CD4-positive, alpha-beta T cell treated with Interleukin-17A for 1 hour (primary cell): ENCODE measurements at places on chromosomes 11 and 22.

GRCh38 chr11:86940122-86940777, 14.9 kb downstream of the FZD4 start:
- no peak for DNase-seq

DNA sequence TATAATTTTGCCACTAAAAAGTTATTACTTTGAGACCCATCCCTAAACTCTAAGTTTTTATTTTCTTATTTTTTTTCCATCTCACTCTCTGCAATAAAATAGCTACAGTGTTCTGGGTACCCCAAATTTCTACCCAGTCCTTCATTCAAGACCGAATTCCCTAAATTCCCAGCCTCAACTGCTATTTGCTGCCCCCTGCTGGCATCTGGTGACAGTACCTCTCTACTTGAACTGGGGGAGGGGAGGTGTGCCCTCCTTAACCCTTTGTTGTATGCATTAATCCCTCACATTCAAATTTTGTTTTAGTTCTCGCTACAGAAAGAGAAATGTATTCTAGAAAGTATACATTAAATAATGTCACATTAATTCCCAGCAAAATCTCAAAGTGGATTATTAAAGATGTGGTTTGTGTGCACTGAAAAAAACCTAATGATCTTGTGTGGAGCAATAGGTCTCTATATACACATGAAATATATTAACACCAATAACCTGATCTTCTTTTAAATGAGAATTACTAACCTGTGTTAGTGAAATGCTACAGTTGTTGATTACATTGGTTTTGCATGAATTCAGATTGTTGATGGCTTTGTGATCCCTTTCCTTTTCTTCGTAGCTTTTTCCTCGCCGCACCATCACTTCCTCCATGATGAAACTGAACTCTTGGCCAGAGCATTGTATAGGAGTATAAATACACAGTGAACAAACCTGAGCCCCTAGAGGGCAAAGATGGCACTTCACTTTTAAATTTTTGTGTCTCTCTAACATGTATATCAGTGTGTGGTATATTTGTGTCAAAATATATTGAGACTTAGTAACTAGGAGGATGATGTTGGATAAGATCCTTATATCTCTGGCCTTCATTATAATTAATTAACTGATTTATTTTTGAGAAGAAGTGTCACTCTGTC, 590.0 kb downstream of the METTL15 start:
- DNase-seq = no peak

GRCh38 chr22:22822106-22822505, 65.5 kb upstream of the IGLL5 start:
- no peak for DNase-seq

DNA sequence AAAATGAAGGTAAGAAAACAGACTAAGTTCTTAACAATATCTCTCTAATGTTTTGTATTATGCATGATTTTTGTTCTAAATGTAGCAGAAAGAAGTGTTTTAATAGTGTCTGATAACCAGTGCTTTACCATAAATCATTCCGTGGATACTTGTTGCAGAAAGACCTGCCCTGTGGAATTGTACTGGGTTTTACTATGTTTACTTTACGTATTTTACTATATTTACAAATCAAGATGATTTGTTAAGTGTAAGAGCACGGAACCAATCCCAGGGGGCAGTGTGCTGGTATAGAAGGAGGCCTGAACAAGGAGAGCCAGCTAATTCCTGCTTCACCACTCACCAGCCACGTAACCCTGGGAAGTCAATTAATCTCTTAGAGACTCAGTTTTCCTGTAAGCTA, 1.4 kb downstream of the HTR3B start:
- DNase-seq = no peak

- DNase-seq = no peak
Observed at GRCh38 chr11:16841984-16842383, 103.5 kb downstream of the C11orf58 start.

DNA sequence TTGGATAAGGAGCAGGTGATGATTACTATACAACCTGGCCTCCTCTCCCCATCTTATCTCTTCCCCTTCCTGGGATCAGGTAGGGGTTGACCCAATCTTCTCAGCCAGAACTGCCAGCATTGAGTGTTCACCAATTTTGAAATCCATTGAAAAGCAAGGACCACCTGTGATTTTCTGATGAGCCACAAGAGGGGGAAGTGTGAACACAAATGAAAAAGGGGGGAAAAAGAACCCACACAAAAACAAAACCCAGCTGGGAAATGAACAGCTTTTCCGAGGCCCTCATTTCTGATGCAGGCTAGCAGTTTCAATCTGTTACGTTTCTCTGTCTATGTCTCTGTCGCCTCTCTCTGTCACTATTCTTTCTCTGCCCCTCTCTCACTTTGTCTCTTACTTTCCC, 161.9 kb downstream of the INSC start:
- no peak for DNase-seq

DNA sequence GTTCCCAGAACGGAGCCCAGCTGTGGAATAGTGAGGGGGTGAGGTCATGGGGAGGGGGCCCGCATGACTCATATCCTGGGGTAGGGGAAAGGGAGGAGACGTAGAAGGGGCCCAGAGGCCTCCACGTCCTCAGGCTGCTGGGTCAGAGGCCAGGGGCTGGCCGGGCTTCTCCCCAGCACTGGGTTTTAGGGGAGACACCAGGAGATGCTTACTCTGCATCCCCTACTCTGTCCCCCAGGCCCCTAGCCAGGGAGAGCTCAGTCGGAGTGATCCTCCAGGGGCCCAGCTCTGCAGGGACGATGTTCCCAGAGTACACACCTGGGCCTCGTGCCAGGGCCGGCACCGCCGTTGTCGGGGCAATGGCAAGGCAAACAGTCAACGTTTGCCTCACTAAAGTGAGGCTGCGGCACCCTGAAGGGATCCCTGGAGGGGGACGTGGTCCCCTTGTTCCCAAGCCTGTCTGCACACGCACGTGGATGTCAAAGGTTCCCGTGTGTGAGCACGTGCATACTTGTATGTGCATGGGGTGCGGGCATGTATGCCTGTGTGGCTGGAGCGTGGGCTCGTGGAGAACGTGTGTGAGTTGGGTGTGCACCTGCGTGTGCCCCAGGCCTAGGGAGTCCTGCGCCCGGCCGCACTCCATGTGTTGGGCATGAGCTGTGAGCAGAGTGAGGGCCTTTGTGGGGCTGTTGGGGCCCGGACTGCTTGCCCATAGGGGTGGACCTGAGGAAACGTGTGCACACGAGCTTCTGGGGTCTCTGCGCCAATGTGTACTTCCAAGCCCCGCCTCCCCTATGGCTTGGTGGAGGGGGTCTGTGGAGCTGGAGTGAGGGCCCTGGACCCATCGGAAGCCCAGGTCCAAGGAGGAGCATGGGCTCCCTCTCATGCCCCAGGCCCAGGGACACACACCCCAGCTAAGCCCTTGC, 14.2 kb downstream of the PRR33 start:
- no peak for DNase-seq

DNA sequence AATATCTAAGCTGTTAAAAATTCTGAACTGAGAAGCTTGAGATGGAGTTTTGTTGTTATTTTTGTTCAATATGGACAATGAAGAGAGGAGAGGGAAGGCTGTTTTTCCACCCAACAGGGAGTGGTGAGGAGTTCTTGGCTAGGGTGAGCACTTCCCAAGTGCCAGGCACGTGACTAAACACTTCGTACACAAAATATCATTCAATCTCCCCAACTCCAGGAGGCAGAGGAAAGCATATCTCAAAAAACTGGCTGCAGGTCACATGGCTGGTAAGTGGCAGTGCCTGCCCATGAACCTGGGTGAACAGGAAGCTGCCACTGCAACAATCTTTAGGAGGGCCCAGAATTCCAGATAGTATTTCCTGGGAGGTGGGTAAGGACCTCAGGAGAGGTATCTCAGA, 11.6 kb downstream of the ELF5 start:
- no peak for DNase-seq

DNA sequence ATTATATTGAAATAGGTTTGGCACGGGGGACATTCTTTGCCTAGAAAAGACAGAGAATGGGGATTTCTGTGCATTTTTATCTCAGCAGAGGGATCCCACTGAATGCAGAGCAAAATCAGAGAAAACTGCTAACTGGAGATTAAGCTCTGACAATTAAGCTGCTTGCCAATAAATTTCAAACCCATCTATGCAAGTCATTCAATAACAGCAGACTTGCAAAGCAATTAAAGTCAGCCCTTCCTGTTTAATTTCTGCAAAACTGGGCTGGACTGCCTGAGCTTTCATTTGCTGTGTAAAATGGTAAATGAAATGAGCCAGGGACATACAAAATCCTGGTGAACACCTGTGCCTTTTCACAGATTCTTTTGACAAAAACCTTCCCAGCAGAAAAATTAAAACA, 1273.9 kb upstream of the CNTN5 start:
- no peak for DNase-seq

DNA sequence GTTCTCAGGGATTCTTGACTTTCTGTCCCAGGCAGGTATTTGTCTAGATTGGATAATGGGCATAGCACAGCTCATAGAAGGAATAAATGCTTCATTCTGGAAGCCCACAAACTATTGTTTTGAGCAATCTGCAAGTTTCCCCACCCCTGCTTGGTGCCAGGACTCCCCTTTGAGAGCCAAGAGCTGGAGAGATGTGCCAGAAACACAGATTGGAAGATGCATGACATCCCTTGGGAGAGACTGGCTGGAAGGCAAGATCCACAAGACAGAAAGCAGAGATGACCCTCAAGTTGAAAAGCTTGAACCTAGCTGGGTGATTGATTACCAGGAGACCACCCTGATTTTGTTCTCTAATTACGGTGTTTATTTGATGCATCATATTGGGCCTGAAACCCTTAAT, 89.2 kb upstream of the E2F8 start:
- DNase-seq = no peak

GRCh38 chr11:73106347-73106746, 35.8 kb downstream of the FCHSD2 start:
- DNase-seq = no peak

DNA sequence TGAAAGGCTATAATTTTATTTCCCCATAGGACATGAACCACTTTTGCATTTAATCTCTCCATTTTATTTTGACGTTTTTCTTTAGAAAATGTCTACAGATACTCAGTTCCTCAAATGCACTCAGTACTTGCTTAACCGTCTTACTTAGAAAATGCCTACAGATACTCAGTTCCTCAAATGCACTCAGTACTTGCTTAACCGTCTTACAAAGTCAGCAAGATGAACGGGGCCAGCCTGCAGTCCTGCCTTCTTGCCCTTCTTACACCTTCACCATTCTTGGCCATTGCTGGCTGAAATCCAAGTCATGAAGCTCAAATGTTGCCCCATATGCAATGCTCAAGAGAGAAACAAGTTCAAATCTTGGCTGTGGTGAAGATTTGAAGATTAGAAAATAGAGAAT, 34.1 kb downstream of the CSNK2A3 start:
- no peak for DNase-seq

DNA sequence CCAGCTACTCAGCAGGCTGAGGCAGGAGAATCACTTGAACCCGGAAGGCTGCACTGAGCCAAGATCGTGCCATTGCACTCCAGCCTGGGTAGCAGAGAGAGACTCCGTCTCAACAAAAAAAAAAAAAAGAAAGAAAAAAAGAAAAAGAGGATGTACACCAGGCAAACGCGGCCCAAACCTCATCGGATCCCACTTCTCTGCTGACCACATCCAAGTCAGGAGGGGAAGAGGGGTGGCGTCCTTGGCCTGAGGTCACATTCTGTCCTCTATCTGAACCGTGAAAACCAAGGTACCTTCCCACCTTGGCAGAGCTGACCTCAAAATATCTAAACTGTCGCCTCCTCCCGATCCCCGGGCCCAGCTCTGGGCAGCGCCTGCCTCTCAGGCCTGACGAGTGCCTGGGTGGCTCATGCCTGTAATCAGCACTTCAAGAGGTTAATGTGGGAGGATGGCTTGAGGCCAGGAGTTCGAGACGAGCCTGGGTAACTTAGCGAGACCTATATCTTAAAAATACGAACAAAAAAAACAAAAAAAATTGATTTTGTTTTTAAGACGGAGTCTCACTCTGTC, 25.1 kb downstream of the RGL4 start:
- no peak for DNase-seq

GRCh38 chr22:36277482-36278291, 24.8 kb downstream of the APOL1 start:
- peak; percentile 73 for DNase-seq

DNA sequence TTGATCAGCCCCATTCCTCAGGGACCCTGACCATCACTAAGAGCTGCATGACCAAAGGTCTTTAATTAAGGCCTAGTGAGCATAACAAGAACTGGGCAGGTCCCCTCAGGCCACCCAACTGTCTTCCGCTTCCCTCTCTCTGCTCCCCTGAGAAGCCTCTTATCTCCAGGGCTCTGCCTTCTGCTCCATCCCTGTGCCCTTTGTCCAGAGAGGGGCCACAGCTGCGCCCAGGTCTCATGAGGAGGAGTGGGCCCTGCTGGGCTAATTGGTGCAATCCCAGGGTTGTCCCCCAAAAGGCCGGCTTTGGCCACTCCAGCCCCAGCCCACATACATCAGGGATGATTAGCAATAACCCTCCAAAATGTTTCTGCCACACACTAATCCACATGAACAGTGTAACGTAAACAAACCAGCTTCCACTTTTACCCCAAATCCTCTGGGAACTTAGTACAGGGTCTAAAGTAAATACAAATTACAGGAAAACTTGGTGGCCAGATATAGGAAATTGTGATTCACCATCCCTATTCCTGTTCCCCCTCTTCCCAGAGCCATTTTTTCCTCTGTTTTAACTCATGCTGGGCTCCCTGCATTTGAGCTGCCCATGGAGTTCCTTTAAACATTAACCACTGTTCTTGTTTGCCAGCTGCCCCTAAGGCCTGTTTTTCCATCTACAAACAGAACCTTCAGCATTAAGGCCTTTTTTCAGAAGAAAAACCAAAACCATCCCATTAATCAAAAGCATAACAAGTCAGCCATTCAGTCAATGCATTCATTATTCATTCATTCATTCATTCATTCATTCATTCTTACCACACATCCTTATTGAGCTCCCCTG, 34.6 kb upstream of the CAVIN3 start:
- DNase-seq = no peak

GRCh38 chr11:119461229-119461963, 38.4 kb upstream of the THY1 start:
- no peak for DNase-seq

DNA sequence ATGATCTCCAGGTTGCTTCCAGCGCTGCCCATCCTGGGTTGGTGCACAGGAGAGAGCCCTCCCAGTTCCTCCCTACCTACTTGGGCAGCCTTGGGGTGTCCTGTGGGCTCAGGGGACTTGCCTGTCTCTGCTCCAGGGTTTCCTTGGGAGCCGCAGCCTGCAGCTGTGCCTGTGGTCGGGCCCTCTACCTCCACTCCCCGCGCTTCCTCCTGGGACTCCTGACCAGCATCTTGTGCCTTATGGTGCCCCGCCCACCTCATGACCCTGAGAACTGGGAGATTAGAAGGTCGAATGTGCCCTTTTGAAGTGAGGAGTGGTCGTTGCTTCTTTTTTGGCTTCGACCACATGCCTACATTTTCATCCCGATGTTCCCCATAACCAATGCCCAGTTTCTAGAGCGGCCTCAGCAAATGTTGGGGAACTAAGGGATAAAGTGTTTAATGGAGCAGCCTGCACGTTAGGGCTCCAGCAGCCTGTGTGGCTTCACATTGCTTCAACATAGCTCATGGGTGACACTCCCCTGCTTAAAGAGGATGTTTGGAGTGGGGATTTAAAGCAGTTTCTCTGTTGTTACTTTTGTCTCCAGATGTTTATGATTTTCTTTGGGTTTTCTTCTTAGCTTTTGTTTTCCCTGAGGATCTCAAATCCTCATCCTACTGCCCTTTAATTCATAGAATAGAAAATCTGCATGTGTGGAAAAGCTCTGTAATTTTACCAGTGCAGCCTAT, 248.8 kb downstream of the TBC1D22A start:
- DNase-seq = no peak

GRCh38 chr11:61893981-61894380, 2.6 kb upstream of the FADS3 start:
- peak; percentile 9 for DNase-seq
